Dorsolateral prefrontal cortex (tissue), 122 donors: ENCODE measurements at places on chromosomes 13 and 19.

- DNase-seq, result no peak
Measured at GRCh38 chr13:74070513-74070912, 63.7 kb downstream of the KLF12 start.

DNA sequence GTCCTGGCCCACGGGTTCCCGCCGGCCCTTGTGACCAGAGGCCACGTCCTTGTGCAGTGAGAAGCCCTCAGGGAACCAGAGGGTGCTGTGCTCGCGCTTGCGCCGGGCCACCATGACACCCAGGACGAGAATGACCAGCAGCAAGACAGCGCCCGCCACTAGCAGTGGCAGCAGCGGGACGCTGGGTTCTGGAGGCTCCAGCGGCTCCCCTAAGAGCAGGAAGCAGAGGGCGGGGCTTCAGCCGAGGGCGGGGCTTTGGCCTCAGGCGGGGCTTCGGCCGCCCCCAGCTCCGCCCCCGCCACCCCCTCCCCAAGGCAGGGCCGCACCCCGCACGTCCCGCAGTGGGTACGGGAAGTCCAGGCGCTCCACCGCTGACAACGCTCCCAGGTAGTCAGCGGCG is 30.4 kb downstream of the NOTCH3 start:
- DNase-seq, result no peak

DNA sequence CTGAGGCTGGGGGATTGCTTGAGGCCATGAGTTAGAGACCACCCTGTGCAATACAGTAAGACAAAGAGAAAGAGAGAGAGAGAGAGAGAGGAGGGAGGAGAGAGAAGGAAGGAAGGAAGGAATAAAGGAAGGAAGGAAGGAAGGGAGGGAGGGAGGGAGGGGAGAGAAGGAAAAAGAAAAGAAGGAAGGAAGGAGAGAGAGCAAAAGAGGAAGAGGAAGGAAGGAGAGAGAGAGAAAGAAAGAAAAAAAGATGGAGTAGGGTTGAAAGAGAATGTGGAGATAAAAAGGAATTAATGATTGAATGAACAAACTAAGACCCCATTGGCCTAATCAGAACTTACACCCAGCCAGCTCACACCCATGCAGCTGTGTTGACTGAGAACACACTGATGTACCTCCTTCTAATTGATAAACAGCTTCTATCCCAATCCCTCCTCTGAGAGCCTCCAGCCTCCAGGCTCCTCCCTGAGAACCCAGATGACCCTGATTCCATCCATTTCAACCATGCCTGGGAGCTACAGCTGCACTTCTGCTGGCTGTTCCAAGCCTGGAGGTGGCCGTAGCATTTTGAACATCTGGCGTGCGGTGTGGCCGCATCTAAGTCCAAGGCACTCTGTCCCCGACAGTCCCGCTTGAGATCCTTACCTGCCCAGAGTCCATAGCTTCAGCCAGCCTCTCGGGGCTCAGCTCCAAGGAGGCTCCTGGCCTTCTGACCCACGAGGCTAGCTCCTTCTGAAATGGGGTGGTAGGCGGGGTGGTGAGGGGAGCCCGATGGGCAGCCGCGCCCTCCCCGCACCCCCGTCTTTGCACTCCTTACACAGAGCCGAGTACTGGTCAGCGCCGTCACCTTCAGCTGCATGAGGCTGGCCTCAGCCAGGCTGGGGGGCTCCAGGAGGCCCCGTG is 1.1 kb downstream of the PRODH2 start:
- no peak for DNase-seq

DNA sequence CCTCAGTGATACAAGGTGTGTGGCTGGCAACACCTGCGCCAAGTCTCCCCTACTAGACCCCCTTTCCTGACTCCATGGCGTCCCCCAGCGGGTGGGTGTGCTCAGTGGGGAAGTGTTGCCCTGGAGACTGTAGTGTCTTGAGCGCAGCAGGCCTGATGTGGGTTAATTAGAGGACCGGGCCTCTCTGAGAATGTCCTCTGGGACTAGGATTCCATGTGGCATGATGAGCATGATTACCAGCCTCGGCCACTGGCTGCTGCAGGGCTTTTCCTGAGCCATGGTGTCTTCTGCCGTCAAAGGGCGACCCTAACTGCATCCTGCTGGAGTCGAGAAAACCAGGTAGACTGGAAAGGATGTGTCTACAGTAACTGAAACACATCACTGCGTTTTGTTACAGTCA is 28.1 kb downstream of the MICOS13 start:
- no peak for DNase-seq

DNA sequence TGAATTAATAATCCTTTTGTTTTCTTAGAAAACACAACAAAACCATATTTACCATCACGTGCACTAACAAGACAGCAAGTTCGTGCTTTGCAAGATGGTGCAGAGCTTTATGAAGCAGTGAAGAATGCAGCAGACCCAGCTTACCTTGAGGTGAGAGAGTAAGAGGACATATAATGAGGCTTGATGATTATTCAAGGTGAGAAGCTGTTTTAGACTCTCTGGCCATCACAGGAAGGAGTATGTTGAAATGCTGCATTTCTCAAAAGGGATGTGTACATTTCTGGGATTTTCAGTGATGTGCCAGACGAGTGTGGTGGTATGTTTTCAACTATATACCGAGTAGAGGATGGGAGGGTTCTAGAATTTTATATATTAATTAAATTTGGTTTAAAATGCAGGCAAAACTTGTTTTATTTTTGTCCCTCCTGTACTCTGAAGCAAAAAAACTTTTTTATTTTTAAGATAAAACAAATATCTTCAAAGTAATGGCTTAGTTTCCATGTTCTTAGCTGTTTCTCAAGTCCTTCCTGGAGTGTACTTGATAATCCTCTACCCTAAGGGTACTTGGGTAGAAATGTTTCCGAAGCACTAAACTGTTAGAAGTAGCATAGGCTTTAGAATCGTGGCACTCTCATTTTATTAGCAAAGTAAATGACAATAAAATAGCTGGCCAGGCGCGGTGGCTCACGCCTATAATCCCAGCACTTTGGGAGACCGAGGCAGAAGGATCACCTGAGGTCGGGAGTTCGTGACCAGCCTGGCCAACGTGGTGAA is 51.1 kb downstream of the N4BP2L1 start:
- no peak for DNase-seq

DNA sequence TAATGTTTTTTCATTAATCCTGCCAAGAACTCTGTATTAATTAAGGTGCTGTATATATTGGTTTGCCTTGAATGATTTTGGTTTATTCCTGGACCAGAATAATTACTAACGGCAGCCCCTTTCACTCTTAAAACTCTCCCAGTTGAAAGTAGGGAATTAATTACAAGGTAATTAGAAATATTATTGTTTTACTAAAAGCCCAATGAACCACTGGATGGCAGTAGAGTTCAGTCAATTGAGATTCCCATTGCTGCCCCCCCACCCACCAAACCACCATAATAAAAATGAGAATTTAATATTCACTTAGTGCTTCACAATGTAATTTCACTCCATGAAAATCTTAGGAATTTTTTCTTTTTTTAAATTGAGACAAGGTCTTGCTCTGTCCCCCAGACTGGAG is 13.7 kb downstream of the WBP4 start:
- DNase-seq, result no peak

DNA sequence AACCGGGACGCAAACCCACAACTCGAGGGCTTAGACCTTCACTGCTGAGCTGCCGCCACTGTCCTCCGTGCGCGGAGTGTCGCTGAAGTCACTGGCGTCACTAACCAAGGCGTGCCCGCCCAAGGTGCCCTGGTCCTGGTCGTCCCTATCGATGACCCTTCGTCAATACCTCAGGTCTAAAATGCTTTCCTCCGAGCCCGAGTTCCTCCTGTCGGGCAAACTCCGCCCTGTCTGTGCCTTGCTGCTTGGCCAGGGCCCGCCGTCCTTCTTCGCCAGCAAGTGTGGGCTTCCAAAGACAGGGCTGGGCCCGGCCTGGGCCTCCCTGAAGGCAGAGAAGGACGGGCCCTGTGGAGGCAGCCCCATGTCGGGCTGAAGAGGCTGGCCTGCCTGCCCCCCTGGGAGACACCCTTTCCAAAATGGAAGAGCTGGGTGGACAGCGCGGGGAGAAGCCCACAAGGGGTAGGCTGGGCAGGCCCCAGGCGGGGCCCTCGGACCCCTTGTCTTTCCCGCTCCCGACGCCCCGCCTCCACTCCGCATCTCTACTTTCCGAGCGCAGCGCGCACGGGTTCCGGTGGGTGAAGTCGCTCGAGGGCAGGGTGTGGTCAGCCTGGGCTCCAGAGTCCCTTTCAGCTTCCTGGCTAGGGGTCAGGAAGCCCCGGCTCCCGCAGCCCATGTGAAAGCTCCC is 13.4 kb downstream of the RB1 start:
- DNase-seq, result no peak

DNA sequence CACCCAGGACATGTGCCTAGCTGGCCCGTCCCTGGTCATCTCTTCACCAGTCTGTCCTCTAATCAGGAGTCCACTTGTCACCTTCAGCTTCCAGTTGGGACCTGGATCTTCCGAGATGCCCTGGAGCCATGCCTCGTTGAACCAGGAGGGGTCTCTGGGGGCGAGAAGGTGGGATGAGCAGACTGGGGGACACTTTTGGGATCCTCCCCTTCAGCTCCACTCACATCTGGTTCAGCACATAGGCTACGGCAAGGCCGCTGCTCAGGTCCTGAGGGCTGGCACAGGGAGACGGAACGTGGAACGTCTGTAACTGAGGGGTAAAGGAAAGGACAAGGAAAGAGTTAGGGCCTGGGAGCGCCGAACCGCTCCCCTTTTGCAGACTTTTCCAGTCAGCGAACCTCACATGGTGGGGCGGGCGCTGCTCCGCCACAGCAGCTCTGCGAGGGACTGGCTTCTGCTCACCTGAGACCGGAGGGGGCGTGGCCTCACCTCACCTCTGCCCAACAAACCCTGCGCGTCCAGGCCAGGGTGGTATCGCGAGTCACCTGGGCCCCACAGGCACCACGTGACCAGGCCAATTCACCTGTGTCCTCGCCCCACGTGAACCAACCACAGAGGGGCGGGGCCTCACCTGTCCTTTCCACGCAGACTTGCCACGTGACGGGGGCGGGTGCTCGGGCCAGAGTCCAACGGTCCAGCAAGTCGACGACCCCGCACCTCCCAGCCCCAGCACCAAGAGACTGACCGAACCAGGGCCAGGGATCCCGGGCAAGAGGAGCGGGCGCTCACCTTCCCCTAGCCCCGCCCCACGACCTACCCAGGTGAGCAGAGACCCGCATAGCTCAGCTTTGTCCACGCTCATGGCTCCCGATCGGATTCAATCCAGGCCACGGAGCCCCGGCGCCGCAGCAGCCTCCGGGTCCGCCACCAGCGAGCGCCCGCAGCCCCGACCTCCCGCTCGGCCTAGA is at the start of gene HOOK2:
TSS of gene HOOK2 (minus strand) at position 965 of the 968 bp plus-strand sequence. CDS start at position 862, 103 bp downstream.
- DNase-seq, result no peak

GRCh38 chr19:51398096-51398704 is 7.8 kb upstream of the C19orf84 start:
- no peak for DNase-seq

DNA sequence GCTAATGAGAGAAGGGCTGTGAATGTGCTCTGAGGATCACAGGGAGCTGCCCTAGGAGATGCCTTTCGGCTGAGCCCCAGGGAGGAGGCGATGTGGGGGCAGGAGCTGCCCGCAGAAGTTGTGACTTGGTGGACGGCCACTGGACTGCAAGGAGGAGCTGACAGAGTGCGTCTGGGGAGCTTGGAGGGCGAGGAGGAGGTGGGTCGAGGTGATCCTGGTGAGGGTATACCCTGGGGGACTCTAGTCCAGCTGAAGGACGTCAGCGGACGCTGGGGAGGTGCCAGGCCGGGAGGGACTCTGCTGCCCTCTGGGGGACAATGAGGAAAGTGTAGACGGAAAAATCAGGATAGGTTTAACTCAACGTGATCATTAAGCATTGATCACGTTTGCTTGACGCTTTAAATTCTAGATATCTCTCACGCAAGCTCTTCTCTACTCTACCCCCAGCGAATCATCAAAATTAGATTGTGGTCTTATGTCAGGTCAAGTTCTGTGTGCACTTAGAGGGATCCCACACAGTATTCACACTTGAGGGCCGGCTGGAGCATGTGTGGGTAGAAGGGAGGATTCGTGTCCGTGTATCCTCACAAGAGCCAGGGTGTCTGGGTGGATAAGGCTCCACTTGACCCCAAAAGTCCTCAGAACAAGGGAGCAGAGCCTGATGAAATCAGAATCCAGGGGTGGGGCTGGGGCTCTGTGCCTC is 3.3 kb upstream of the CEACAM7 start:
- no peak for DNase-seq

DNA sequence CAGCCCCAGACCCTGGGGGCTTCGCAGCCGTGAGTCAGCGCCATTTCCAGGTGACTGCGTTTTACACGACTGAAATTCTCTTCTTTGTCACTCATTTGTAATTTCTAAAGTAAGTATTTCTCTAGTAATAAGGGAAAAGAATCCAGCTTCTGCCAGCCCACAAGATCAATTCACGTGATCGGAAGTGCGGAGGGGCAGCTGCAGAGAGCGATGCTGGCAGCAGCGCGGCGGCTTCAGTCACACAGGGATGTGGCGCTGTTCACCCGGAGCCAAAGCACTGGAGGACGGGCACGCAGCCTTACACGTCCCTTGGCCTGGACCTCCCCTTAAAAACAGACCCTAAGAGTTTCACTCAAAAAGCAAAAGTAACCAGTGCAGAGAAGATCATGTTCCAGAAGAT is 18.4 kb downstream of the GRTP1 start:
- DNase-seq, result no peak

- no peak for DNase-seq
Measured at GRCh38 chr19:1814833-1815604, 2.9 kb upstream of the ATP8B3 start.

- no peak for DNase-seq
Measured at GRCh38 chr19:56125806-56126590, 4.9 kb upstream of the ZNF787 start.

DNA sequence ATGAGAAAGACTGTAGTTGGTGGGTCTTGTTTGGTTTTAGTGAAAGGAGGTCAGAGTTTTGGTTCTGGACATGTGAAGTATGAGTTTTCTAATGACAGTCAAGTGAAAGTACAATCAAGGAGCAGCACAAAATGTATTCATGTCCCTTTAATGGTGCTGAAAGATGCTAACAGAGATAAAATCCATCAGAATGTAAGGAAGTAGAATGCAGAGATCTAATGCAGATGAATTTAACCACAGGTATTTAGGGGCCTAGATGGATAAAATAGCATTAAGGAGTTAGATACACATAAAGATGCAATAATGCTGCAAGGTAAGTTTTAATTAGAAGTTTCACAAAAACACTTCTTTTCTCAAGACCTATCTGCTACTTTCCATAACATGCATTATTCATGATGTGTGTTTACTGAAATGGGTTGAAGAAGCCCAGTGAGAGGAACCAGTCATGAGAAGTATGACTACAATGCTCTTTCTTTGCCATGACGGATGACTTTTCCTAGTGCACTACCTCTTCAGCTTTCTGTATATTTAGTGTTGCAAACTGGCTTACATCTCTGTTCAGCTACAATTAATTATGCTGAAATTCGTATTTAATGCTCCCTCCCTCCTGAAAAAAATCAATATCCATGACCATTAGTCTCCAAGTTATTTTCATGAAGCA is 222.9 kb upstream of the HTR2A start:
- no peak for DNase-seq

GRCh38 chr19:7868671-7869452 is 5.3 kb downstream of the PRR36 start:
- no peak for DNase-seq

- DNase-seq, result no peak
Measured at GRCh38 chr13:57314897-57315520, 148.0 kb downstream of the PRR20E start.

- no peak for DNase-seq
Measured at GRCh38 chr13:25943081-25943480, 108.7 kb downstream of the SHISA2 start.
